ENCODE measurements at places on chromosomes 6 and 20.

DNA sequence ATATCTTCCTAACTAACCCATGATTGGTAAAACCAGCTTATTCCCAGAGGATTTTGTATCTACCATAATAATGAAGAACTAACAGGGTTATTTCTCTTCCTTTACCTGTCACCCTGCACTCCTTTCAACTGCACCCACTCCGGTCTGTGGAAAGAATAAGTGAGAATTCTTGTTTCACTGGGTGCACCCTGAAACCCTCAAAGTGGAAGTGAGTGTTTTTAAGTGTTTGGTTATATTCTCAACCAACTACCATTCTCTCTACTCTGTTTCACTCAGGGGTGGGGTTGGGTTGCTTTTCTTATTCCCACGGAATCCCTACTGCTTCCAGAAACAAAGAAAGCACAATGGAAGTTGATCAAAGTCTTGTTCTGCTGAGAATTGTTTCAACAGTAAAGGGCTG lies 42.6 kb upstream of the KHDRBS2 start:
- DNase-seq: no peak

- no peak for DNase-seq
Observed at GRCh38 chr20:20089939-20090338, 37.6 kb downstream of the CFAP61 start.

DNA sequence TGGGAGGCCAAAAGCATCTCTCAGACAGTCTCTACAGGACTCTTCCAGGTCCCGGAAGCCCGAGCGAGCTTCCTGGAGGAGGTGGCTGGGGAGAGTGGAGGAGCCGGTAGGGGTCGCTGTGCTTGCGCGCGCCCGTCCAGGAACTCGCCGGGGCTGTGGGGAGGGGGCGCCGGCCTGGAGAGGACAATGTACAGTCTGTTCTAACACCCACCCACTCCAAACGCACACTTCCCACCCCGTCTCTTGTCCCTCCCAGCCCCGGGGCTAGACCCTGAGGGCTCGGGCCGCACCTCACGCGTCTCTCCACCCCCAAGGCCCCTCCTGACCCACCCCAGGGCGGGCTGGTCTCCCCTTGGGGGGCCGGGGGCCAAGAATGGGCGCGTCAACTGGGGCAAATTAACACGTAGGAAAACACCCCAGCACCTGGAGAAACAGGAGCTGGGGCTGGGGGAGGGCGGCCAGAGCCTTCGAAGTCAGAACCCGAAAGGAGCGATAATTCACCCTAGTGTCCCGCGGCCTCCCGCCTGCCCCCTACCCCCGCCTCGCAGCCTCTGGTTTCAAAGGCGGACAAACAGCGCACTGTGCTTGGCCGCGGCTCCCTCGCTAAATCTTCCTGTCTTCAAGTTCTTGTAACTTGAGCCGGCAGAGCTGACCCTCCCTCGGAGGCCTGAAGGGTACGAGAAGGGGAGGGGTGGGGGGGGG lies 103.2 kb upstream of the FOXP4 start:
- no peak for DNase-seq

GRCh38 chr20:22274330-22274729 lies 310.0 kb downstream of the FOXA2 start:
- no peak for DNase-seq

DNA sequence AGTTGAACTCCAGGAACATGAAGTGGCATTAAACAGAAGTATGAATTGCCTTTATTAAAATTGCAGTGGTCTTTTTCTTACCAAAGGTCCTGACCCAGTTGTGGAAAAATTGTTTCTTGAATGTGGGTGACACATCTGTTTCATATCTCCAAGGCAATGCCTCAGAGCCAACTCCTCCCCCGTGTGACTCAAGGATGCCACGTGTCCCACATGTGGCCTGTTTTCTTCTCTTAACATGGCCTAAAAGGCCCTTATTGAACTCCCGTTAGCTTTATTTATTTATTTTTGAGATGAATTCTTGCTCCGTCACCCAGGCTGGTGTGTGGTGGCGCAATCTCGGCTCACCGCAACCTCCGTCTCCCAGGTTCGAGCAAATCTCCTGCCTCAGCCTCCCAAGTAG lies 128.4 kb upstream of the ESR1 start:
- DNase-seq: no peak

DNA sequence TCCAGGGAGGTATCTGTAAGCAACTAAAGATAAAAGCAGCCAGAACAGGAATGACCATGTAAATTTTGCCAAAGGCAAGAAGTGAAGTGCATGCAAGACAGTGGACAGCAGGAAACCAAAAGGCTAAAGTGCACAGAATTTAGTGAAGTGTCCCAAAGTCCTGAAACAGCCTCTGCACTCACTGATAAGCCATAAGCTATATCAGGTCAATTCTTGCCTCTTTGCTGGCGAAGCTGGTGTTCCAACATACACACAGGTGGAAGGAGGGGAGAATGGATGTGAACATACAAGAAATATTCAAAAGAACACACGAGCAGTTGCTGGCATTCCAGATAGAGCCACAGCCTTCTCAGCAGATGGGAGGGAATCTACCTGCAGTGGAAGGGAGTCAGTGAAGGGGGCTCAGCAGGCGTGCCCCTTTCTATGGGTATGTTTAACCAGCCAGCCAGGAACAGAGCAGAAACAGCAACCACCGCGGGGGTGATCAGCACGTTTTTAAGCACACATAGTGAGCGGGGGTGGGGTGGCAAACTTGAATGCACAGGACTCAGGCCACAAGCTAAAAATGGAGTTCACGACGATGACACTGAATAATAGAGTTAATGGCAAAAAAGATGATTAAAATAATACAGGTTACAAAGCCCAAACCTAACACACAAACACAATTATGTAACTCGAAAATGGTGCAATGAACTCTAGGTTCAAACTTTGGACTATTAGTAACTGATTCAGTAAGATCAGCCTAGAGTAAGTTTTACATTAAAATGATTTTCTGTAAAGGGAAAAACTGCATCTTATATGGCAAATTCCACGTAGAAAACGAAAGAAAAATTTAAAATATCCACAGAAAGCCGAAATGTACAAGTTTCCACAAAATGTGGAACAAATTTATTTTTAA lies 1.2 kb downstream of the ECI2 start:
- no peak for DNase-seq

- no peak for DNase-seq
Observed at GRCh38 chr6:76026101-76026500, 46.4 kb downstream of the IMPG1 start.

DNA sequence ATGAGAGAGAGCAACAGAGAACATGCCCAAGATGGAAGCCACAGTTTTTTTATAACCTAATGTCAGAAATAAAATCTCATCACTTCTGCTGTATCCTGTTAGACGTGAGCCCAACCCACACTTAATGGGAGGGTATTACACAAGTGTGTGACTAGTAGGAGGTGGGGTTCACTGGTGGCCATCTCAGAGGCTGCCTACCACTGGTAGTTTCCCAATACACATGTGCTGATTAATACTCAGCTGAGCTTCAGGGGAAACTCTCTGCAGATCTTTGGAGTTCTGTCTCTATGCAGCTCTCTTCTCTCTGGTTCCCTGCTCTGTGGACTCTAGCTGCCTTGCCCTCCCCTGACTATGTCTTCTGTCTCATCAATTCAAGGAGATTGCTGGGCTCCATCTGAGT lies 35.7 kb downstream of the CNBD2 start:
- no peak for DNase-seq

DNA sequence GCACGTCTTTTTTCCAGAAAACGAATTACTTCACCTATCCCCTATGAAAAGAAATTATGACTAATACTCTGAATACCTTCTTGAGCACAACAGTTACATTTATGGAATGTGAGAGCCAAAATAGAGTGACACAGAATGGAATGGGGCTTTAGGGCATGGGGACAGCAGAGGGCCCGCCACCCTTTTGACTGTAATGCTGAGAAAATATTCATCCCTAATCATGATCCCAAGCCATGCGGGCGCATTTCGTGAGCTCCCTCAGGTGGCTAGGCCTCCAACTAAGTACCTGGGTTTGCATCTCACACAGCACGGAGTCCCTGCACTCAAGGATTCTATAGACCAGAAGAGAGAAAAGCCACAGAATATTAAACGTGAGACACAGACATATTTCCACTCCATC lies 212.6 kb downstream of the SOD2 start:
- no peak for DNase-seq

GRCh38 chr6:26404546-26404945 lies 2.5 kb downstream of the BTN3A1 start:
- DNase-seq: no peak

DNA sequence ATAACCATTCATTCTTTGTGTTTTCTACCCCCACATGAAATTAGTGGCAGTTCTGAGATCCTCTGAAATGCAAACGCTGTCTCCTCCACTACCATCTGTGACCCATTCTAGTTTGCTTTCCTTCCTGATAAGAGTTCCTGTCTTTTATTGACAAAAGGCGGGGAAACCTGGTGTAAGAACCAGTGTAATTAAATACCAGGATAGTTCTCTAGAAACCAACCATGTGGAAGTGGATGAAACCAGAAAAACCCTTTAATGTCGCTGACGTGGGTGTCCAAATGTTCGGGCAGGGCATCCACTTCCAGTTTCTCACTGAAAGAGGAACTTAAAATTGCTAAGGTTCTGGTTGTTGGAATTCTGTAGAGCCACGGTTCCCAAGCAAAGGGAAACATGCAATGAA lies 79.1 kb downstream of the TNFRSF21 start:
- DNase-seq: no peak

DNA sequence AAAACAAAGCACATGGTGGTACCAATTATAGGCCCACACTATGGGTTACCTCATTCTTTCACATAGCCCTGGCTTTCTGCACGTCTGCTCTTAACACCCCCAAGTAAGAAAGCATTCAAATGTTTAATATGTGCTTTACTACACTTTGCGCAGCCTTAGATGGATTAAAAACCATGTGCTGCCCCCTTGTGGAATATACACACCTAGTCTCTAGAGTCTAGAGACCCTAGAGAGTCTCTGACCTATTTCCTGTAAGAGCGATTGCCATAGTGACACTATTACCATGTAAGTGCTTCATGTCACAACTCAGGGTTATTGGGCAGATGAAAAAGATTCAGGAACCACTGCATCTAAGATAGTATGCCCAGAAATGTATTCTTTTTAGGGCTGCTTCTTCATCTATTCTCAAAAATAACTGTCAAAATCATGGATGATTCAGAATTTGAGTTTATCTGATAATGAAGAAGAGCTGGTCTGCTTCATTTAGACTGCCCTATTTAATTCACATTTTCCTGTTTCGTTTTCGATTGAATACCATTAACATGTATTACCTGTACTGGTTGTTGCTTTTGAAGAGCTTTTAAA lies 186.3 kb downstream of the ADGB start:
- DNase-seq: no peak

GRCh38 chr6:84536885-84537638 lies 227.3 kb downstream of the TBX18 start:
- no peak for DNase-seq

GRCh38 chr6:127515234-127515793 lies 3.8 kb downstream of the MTCL3 start:
- DNase-seq: no peak

GRCh38 chr6:159959165-159959975 lies 9.5 kb upstream of the IGF2R start:
- DNase-seq: no peak

DNA sequence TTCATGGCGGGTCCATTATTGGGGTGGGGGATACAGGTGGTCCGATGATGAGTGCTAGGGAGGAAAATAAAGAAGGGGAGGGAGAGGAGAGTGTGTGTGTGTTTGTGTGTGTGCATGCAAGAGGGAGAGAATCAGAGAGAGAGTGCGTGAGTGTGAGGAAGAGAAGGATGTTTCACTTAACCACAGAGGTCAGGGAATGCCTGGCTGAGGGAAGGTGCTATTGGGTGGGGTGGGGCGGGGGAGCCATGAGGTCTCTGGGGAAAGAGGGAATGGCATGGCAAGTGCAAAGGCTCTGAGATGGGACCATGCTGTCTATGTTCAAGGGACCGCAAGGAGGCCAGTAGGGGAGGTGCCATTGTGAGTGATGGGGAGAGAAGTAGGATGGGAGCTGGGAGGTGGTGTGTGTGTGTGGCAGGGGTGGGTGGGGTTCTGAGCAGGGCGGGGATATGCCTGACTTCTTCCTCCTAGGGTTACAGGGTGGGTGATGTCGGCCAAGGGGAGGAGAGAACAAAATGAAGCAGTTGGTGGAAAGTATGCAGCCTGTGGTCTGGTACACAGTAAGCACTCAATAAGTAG lies 23.0 kb downstream of the CEBPB start:
- DNase-seq: no peak

GRCh38 chr6:121142093-121142492 lies 192.2 kb downstream of the TBC1D32 start:
- no peak for DNase-seq

DNA sequence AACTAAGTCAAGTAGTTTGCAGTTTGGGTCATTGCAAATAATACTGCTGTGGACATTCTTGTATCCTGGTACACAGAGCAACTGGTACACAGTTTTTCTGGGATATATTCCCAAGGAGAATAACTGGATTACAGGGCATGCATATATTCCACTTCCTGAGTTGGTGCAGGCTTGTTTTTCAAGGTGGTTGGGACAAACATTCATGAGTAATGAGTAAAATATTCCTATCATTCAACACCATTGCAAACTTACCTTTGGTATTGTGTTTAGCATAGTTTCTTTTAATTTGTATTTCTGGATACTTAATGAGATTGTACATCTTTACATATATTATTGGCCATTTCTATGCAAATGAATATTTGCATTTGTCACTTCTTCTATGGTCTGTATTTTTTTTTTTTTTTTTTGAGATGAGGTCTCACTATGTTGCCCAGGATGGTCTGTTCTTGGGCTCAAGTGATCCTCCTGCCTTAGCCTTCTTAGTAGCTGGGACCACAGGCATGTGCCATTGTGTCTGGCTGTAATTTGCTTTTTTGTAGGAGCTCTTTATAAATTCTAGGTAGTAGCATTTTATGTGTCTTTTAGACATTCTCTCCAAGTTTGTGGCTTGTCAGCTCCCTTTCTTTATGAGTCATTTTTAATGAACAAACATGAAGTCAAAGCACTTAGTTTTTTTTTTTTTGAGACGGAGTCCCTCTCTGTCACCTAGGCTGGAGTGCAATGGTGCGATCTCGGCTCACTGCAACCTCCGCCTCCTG lies 158.7 kb downstream of the SOX4 start:
- no peak for DNase-seq

- DNase-seq: no peak
Observed at GRCh38 chr6:14326774-14327173, 209.2 kb downstream of the CD83 start.

- DNase-seq: no peak
Observed at GRCh38 chr20:62815066-62815991, 1.5 kb upstream of the COL9A3 start.

GRCh38 chr20:35610833-35611427 lies 4.7 kb upstream of the SPAG4 start:
- DNase-seq: no peak

GRCh38 chr20:689348-689747 lies 13.7 kb upstream of the SCRT2 start:
- DNase-seq: no peak

DNA sequence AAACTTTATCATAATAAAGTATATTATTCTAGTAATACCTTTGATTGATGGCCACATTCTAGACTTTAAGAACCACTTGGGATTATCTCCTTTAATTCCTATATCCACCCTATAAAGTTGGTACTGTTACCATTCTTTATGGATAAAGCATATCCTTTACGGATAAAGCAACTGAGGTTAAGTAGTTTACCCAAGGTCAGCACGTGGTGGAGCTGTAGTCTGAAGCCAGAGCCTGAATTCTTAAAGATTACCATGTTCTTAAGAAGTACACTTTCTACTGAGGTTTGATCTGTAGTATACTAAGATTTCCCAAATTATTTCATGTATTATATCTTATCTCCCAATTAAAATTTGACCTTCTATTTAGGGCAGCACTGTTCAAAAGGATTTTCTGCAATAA lies 3.0 kb upstream of the NCOA7 start:
- no peak for DNase-seq

- DNase-seq: no peak
Observed at GRCh38 chr20:63594043-63594561, 20.1 kb upstream of the HELZ2 start.

Measured in effector CD8-positive, alpha-beta T cell (primary cell).